ENCODE measurements at places on chromosomes 2 and 18.

- no peak for DNase-seq
Measured at GRCh38 chr2:25814681-25815080, 63.6 kb downstream of the ASXL2 start.

- no peak for DNase-seq
Measured at GRCh38 chr2:224412141-224413015, 10.5 kb upstream of the FAM124B start.

DNA sequence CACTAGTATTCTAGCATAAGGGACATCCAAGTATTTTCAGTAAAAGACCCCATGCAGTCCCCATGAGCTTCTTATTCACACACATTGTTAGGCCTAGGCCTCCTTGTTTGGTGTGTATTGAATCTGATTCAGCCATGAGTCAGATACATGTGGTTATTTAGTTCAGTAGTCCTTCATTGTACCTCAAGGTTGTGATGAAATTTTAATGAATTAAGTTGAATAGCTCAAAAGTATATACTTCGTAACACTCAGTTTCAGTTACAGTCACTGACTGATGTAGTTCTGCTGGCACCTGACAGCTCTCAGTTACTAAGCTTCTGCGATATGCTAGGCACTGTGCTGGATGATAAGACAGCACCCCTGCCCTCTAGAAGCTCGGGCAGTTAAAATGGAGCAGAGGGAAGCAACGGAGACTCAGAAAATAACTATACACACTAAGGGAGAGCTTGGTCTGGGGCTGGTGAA, 86.4 kb downstream of the XRCC5 start:
- peak; percentile 5 for DNase-seq

DNA sequence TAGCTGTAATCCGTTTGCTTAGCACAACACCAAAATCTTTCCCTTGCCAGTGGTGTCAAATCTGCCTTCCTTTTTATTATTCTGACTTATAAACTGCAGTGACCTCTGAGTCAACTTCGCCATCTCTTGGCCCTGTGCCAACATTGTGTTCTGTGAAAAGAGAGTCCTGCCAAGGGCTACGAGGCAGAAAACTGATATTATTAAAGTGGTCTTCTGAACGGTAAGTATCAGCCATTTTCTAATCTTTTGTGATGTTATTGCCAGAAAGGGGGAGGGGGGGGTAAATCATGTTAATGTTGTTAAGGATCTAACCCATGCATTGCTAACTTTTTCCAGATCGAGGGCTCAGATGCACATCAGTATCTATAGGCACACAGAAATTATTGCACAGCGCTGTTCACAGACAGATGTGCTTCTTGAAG, 121.5 kb upstream of the LTBP1 start:
- DNase-seq, result no peak

DNA sequence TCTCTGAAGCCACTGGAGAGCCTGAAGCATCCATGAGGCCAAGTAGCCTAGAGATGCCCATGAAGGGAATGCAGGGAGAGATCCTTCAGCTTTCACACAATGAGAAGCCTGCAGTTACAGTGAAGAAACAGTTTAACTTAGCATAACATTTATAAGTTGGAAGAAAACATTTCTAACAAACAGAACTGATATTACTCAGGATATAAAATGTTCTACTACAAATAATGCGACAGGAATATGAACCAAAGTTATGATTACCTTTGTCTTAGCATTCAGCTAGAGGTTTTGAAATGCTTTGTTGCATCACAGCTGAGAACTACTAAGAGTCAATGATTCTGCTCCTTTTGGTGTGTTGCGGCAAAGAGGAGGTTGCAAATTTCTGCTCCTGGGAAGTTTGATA, 6.9 kb upstream of the KYNU start:
- no peak for DNase-seq

DNA sequence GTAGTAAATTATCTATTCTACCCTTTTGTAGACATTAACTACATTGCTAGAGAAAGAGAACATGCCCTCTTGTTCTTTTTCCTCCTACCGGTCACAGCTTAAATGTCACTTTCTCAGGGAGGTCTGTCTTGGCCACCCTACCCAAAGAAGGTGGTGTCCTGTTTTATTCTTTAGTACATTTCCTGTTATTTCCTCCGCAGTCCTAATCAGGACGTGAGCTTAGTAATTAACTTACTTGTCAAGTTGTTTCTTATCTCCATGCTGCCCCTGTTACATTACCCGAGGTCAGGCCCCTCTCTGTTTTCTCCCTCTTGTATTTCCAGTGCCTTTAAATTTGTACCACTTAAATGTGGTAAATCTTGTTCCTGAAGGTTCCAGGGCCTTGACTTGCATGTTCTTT, 73.7 kb upstream of the RMDN2 start:
- DNase-seq, result no peak

- DNase-seq, result no peak
Measured at GRCh38 chr2:26179446-26179913, 6.6 kb downstream of the GAREM2 start.

- DNase-seq, result no peak
Measured at GRCh38 chr18:32730620-32731091, 42.2 kb downstream of the KLHL14 start.

DNA sequence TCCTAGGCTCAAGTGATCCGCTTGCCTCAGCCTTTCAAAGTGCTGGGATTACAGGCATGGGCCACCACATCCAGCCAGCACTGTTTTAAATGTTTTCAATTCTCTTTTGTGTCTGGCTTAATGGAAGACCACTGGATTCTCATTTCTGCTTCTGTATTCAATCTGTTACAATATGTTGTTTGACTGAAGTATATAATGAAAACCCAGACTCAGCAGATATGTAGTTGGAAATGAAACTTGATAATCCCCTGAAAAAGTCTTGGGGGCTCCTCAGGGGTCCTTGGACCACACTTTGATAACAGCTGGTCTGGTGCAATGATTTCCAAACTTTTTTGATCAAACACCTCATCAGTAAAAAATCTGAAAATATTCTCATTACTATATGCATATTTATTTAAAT, 132.7 kb downstream of the ATAD2B start:
- no peak for DNase-seq

GRCh38 chr2:43417300-43417699, 178.5 kb downstream of the THADA start:
- no peak for DNase-seq

- no peak for DNase-seq
Measured at GRCh38 chr2:203191961-203192360, 46.9 kb upstream of the CYP20A1 start.

- no peak for DNase-seq
Measured at GRCh38 chr2:132936261-132936660, 266.3 kb upstream of the LYPD1 start.

- no peak for DNase-seq
Measured at GRCh38 chr2:61771904-61772845, 81.7 kb downstream of the FAM161A start.

DNA sequence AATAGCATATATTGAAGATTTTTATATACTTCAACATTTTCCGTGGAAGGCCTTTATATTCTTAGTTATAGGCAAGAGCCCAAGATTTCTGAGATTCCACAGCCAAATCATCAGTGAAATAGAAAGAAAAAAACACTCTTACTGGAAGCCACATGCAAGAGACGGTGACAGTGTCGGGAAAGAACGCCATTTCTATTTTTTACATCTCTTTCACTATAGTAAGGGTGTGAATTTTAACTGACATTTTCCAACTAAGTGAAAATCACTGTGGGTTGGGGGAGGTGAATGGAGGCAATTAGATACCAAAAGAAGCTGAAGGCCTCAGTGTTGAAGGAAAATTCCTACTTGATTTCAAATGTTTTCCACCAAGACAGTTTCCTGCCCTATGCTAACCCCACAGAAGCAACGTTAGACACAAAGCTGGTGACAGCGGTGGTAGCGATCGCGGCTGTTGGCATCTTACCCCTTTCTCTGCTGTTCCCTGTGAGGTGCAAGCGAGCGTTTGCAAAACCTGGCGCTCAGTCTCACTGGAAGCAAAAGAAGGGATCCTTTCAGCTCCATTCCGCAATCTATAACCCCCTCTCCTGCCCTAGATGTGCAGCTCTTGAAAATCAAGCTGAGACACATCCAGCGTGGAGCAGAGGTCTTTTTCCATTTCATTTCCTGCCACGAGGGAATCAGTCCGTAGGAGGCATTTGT, 20.0 kb downstream of the ID2 start:
- no peak for DNase-seq

- DNase-seq, result no peak
Measured at GRCh38 chr2:222714361-222715241, 43.1 kb downstream of the MOGAT1 start.

- DNase-seq, result no peak
Measured at GRCh38 chr2:47509250-47509649, 106.3 kb downstream of the MSH2 start.

- no peak for DNase-seq
Measured at GRCh38 chr2:205387350-205388055, 294.8 kb upstream of the NRP2 start.

DNA sequence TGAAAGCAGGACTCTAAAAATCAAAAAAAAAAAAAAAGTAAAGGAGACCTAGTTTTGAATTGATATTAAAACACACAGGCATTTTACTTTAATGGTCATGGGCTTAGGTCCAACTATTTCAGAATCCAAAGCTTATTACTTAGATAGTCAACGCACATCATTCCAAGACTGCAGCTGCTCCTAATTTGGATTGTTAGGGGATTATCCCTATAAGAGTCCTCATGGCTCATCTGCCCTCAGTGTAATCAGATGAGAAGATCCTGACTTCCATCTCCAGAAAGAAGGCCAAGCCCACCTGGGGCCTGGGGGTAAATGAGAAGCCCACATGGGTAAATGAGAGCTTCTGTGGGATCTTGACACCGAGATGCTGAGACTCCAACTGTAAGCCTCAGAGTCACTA, 424.2 kb downstream of the NRXN1 start:
- no peak for DNase-seq

DNA sequence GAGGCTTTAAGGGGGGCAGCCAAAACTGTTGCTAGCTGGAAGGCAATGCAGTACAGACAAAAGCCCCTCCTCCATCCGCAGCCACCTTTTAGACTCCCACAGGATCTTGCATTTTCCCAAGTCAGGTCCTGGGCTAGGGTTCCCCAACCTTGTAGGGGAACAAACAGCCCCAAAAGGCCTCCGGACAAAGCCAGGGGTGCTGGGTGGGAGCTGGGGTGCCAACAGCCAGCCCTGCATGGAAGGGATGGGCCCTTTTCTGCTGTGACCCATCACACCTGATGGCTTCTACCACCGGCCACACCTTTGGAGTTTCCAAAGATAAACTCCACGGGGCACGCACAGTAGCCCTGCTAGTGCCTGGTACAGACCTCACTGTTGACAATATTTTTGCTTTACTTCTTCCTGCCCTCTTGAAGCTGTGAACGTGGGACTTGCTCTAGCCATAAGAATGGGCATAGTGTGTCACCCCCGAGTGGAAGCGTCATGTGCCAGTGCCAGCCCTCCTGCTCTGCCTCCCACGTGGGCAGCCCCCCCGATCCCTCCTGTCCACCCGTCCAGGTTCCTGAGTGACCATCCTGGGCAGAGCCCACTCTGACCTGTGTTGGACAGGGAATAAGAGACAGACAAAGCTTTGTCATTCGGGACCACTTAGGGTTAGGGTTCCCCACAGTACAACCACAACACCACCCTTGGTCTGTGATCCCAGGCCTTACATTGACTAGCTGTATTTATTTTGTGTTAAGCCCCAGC, 18.8 kb downstream of the TUBB6 start:
- DNase-seq, result no peak

GRCh38 chr18:77023102-77023782, 109.3 kb downstream of the MBP start:
- DNase-seq, result no peak

GRCh38 chr18:23503963-23504344, 643 bp downstream of the RMC1 start:
- DNase-seq, result peak; percentile 15

DNA sequence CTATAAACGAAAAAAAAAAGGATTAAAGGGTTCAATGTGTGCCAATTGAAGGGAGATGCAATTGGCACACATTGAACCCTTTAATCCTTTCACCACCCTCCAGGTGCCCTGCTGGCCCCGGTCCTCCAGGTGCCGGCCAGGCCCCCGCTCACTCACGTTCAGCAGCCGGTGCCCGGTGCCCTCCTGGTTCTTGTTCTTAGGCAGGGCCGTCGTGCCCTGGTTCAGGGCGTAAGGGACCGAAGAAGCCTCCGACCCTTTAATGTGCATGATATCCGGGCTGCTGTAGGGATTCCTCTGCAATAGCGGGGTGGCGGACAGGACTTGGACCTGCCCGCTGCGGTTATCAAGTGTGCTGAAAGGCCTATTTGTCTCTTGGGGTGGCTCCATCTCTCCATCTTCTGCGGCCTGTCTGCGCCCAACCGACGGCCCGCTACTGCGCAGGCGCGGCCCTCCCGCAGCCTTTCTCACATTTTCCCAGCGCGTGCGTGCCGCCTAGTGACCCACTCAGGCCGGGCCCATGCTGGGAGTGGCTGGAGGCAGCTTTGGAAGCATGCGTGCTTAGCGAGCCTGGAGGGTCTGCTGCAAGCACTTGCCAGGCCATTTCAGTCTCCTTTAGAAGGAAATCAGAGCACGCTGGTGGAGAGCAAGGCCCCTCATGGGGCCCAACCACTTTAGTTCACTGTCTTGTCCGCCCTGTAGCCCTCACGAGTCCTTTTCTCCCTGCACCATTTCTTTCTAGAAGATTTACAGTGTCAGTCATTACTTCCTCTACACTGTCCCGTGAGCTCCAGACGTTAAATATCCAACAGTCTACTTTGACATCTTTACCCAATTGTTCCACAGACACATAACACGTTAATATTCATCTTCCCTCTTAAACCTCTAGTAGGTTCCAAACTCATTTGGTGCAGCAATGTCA, 24.3 kb downstream of the TMEM237 start:
- DNase-seq, result no peak

GRCh38 chr2:178152033-178152432, 39.8 kb downstream of the RBM45 start:
- DNase-seq, result no peak

DNA sequence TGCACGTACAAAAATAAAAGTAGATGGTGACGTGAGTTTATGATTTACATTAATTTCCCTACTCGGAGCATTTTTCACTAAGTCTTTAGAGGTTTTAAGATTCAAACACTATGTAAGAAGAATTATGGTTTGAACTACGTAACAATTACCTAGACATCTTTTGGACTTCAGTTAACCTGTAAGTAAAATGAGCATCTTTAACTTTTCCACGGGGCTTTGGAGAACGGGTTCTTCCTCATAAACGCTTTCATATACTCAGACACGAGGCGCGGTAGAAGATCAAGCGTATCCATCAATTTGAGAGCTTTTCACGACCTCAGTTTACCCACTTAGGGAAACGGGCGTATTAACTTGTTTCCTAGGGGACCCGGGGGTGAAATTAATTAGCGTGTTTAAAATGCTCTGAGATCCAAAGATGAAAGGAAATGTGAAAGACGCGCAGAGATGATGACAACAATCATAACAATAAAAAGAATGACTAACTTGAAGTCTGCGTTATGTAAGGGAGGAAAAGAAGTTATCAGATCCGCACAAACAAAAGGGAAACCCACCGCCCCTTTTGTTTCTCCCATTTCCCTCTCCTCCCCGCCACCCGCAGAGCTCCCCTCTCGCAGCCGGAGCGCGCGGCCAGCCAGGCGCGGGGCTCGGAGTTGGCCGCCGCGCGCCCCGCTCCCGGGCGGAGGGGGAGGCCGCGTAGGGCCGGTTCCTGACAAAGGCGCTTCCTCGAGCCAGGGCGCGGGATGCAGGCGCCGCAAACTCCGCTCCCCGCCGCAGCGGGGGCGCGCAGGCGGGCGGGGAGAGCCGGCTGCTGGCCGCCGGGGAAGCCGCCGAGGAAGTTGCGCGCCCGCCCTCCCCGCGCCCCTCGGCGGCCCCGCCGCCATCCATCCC, 807 bp downstream of the PELI1 start:
- DNase-seq, result peak; percentile 33

- DNase-seq, result no peak
Measured at GRCh38 chr2:205878999-205879762, 196.9 kb downstream of the NRP2 start.
